Fibroblast of lung (primary cell): ENCODE measurements at places on chromosomes 1 and 21.

GRCh38 chr1:234858722-234859121 lies 248.7 kb upstream of the IRF2BP2 start:
- peak; percentile 52 for DNase-seq

GRCh38 chr1:14098294-14098913 lies 398.4 kb downstream of the PRDM2 start:
- no peak for DNase-seq

DNA sequence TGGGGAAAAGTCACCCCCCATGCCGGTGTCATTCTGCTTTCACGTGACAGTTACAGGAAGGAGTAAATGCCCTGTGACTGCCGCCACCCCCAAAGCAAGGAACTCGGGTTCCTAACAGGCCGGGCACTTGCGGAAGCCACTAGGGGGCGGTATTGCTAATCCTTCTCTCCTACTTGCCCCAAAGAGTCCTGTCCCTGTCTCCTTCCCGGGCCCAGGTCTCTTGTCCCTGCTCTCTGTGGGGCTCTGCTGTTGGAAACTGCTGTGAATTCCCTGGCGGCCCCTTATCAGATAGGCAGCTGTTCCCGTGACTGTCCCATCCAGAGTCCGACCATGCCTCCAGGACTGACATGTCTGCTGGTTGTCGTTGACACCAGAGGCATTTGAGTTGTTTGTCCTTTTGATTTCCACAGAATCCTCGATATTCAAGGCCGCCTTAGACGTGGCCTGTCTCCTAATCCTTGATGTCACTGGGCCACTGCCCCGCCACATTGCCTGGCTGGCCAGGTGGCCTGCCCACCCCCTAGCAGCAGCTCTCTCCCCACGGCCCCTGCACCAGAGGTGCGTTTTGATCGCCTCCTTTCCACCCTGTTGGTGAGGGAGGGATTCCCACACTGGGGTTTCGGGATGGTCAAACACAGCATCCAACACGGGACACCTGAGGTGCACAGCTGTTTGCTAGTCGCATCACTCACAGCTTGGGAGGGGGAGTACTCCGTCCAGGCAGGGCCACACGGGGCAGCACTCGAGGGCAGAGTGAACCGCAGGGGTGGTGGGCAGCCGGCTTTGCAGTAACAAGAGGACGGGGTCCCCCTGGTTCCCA lies 37.3 kb downstream of the CHAF1B start:
- DNase-seq: peak; percentile 63

DNA sequence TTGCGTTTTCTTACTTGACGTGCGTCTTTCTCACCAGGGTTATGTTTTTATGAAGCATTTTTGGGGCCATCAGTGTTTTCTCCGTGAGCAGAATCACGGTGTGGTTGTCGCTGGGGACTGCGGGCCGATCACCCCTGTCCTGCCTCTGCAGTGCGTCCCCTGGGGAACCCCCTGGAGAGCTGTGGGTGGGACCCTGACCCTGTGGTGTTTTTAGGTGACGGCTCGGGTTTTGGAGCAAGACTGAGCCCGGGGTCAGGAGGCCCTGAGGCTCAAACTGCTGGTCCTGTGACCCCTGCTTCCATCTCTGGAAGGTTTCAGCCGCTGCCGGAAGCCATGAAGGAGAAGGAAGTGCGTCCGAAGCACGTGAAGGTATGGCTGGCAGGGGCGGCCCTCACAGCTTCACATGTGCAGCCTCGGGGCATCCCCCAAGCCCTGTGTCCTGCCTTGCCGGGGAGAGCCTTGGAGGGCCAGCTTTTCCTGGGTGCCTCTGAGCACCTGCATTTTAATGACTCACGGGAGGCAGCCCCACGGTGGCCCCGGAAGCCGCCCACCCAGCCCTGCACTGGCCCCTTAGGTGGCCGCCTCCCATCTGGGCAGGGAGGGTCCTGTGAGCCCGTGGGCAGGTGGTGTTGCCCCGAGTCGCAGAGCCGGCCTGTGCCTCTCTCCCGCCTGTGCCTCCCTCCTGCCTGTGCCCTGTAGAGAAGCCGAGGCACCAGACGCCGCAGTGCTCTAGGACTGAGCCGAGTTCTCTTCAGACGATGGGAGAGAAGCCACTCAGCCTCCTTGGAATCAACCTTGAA lies 36.7 kb upstream of the DIP2A start:
- no peak for DNase-seq

DNA sequence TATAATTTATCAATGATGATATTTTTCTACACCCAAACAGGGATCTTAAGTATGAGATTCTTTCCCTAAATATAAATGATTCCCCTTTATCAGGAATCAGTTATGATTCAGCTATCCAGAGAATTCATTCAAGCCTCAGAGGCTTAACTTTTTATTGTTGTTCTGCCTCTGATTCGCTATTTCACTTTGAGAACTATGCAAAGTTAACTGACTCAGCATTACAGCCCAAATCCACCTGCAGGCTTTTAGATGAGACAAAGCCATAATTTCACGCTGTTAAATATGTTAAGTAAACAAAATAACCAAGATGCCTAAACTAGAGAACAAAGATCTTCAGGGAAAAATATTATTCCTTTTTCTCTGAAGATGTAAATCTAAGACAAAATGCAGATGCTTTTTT lies 8.5 kb downstream of the SCYL3 start:
- peak; percentile 27 for DNase-seq

DNA sequence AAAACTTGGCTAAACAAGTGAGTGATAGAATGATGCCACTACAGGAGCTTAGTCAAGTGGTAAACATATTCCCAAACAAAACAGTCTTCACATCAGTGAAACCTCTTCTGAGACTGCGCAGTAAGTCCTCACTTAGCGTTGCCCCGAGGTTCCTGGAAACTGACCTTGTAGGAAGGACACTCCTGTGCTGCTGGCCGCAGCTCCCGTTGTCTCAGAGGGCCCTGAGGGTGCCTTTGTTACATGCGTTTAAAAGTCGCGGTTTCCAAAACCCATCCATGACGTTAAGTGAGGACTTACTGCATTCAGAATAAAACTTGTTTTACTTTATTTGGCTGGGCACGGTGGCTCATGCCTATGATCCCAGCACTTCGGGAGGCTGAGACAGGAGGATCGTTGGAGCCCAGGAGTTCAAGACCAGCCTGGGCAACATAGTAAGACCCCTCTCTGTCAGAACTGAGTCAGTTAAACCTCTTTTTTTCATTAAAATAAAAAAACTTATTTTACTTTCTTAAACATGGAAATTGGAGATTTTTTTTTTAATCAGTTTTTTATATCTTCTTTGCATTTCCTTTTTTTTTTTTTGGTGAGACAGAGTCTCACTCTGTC lies 36.0 kb upstream of the DIP2A start:
- no peak for DNase-seq

DNA sequence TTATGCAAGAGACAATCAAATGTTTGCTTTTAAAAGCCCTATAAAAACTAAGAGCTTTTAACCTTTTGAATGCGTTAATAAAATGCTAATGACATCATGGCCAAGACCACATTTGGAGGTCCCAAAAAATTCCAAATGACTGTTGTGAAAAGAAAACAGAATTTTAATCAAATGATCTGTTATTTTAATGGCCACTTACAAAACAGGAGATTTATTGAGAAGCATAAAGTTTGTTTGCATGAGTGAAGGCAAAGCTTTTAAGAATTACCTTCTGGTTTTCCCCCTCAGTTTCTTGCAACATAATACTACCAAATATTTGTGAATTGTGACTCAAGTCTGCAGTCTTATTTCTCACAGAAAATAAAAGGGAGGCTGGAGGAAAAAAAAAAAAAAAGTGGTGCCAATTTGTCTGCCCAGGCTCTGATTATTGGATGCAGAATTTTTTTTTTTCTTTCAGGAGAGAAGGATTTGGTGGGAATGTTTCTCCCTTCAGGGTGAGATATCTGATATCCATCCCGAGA lies 60.7 kb downstream of the GORAB start:
- no peak for DNase-seq

DNA sequence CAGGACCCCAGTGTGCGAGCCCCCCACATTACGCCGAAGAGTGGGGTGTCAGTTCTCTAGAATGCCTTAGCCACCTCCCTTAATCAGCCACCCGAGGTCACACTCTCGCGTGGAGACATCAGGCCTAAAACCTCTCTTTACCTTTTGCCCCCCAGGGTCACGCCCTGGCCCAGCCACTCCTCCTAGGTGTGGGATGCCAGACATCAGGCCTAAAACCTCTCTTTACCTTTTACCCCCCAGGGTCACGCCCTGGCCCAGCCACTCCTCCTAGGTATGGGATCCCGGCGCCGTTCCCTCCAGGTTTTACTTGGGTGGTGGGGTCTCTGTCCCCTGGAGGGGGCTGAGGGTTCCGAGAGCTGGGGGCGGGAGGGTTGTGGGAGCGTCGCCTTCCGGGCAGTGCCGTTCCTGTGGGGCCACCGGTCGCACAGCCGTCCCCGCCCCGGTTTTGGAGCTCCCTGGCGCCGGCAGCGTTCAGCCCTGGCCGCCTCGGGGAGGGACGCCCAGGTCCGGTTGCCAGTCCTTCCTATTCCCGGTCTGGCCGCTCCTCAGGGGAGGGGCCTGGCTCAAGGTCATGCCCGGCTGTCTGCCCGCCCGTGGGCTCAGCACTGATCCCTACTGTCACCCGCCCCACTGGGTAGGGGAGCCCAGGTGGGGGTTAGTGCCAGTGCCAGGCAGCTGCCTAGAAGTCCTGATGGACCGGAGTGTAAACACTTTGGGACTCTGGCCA lies 882 bp downstream of the VPS13D start:
- DNase-seq: no peak

- no peak for DNase-seq
Measured at GRCh38 chr1:110233861-110234260, 23.7 kb downstream of the KCNC4 start.

DNA sequence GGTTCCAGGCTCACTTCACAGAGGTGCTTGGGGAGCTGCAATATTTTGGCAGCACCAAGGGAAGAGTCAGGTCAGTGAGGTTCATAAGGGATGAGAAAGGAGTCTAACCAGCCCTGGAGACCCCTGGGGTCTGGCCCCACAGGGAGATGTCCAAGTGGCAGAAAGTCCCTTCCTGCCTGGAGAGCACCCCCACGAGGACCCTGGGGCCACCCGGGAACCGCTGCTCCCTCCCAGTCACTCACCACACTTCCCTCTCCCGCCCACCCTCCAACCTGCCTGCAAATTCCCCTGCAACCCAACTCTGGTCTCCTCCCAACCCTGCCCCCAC lies 6.5 kb upstream of the ITGB2 start:
- DNase-seq: no peak

GRCh38 chr1:107263291-107263915 lies 122.6 kb downstream of the NTNG1 start:
- no peak for DNase-seq

- DNase-seq: peak; percentile 74
Measured at GRCh38 chr1:11918799-11919519, 7.3 kb downstream of the KIAA2013 start.
